OCI-LY7 (cell line): ENCODE measurements at places on chromosomes 2 and 18. TPM values are rescaled to one million over a fixed set of nuclear protein-coding genes. Genes with fewer than 3 reads are reported as not detected.

DNA sequence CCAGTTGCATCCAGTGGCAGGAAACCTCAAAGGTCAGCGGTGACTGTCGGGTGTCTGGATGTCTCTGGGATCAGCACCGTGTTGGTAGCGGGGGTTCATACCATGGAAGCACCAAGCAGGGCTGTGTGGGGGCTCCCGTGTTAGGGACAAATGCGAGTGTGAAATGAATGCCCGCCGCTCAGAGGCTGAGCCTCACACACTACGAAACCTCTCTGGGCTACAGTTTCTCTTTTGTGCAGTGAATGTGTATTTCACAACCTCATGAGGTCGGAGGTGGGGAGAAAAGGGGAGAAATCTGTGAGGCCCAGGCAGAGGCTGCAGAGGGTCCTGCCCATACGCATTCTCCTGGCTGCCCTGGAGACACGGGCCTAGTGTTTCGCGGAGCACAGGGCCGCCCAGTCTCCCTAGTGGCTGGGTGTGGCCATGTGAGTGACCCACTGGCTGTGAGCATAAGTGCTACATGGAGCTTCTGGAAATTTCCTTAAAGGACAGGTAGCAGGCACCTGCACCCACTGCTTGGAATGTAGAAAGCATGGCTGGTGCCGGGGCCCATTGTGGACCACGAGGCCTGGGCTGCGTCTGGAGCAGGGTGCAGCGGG lies 138.0 kb upstream of the GLI2 start:
- no peak for DNase-seq

- no peak for DNase-seq
Measured at GRCh38 chr2:95278051-95278471, 3.8 kb downstream of the PROM2 start.

DUSP2 gene
- 31.2 and 37.3 TPM in 2 replicates for total RNA-seq

- DNase-seq, result no peak
Measured at GRCh38 chr2:214232271-214232670, 178.6 kb upstream of the VWC2L start.

GRCh38 chr2:109246176-109246575 lies 117.2 kb downstream of the SH3RF3 start:
- DNase-seq, result no peak

DNA sequence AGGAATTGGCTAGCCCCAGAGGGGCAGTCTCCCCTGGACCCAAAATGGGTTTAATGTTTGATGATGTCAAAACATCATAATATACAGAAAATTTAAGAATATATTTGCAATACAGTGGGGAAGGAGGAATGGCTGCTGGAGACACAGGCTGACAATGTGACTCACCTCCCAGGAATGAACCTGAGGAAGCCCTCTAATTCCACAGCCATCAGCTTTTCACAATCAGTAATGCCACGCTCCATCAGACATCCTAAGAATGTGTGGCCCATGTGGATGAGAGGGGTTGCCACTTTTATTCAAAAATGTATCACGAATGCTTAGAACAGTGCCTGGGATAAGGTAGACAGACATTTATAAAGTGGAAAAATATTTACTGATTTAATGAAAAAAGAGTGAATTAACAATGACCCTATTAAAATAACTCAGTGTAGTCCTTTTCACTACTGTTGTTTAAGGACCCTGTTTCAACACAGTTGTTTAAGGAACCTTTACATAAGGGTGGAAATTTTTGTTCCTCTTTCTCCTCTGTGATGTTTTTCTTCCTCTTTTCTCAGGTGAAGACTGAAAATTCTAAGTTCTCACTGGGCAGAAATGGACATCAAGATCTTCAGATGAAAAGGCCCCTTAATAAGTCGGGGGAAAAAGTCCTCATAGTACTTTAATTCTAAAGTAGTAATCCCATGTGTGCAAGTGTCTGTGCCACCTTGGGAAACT lies 17.5 kb upstream of the TMEM163 start:
- DNase-seq, result peak; percentile 78

DNA sequence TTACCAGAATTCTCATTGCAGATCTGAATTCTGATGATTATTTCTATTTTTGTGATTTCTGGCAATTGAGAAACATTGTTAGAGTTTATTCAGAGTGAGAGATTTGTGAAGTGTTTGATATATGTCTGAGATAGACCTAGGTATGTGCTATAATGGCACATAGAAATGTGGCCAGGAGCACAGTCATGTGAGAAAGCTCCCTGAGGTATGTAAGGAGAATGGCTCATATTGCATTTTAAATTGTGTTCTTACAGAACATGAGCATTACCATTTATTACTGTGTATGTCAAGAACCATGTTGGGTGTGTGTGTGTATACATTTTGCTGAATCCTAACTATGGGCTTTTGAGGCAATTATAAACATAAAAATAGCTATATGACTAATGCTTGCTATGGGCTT lies 101.2 kb downstream of the RAPGEF4 start:
- DNase-seq, result no peak

DNA sequence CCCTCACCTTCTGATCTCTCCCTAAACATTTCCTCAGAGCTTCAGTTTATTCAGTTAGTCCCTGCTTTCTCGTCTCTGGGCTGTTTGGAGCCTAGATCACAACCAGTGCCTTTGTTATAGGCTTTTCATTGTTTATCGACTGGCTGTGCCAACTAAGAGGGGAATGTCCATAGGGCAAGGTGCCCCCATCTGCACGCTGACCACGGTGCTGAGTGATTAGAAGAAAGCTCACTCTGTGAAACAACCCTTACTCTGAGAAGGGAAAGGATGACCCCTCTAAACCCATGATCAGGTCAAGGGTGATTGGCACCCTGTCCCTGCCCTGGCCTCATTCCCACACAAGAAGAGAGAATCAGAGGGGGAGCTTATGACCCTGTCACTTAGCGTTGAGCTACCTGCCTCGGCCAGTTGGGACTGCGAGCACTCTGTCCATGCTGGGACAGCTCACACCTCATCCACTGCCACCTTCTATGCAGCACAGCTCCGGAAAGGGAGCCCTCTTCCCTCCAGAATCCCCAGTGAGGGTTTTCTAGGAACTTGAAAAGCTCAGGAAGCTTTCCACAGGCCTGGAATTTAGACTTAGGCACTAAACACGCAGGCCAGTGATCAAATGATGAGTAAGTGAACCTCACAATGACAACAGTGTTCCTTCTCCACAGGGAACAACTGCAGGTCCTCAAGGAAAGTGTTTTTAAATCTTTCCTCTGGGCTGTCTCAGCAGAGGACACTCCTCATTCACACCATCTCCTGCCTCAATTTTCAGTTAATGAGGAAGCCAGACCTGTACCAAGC lies 2.3 kb upstream of the ACTG2 start:
- no peak for DNase-seq

DNA sequence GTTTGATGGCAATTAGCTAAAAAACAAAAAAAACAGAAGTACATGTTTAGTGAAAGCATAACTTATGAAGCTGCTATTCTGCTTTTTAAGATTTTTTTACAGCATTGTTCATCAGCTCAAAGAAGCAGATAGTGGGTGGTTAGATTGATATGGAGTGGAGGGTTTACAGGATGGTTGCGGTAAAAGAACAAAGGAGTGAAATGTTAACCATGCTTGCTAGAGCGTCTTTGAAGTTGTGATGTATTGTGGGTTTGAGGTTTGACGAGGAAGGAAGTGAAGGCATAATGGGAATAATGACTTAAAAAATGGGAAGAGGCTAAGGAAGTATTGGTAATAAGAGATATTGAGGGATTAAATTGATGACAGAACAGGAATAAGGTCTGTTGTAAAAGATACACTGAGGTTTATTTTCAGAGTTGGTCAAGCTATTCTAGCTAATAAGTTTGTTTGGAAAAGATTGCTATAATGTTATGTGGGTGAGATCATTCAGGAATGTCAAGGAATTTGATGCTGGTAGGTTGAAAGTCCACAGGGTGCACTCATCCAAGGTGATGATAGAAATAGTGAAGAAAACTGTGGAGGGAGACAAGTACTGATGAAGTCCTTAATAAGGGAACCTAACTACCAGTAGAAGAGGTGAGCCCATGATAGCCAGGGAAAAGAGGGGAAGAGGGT lies 14.6 kb downstream of the SPOPL start:
- no peak for DNase-seq

DNA sequence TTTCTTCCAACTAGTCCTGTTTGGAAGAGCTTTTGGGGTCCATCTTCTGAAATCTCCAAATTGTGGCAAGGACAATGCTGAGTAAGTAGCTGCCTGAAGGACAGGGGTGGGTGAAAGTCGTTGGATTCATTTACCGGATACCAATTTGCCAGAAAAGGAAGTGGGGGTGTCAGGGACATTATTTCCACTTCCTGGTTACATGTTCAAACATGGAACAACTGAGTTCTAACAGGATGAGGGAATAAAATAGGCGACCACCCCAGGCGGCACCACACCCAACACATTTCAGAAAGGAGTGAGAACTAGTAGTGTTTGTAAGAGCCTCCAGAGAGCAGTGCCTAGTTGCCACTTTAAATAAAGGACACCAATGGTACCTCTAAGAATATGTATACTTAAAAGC lies 158.6 kb upstream of the SERTAD2 start:
- no peak for DNase-seq

DNA sequence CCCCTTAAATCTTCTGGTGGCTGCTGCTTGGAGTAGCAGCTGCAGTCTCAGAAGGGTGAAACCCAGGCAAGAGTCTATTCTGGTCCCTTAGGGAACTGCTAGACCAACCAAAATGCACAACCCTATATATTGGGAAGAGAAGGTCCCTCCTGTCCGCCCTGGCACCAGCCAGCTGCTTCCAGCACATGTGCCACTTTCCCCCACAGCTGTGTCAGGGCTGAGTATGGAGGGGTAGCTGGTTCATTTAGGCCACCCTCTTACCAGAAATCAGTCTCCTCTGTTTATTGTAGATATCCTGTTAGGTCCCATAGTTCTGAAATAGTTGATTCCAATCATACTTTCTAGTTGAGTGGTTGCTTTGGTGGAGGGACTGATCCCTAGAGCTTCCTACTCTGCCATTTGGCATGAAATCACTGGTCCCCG lies 68.9 kb downstream of the BIRC6 start:
- no peak for DNase-seq

- no peak for DNase-seq
Measured at GRCh38 chr2:29080886-29081743, 6.8 kb upstream of the PCARE start.

GRCh38 chr2:127187081-127187775 lies 32.9 kb downstream of the CYP27C1 start:
- DNase-seq, result no peak

CXCR1 gene
- not detected in 2 replicates for total RNA-seq

GRCh38 chr18:63254716-63255399 lies 64.7 kb downstream of the BCL2 start:
- no peak for DNase-seq

MC2R gene
- total RNA-seq, result not detected in 2 replicates

DNA sequence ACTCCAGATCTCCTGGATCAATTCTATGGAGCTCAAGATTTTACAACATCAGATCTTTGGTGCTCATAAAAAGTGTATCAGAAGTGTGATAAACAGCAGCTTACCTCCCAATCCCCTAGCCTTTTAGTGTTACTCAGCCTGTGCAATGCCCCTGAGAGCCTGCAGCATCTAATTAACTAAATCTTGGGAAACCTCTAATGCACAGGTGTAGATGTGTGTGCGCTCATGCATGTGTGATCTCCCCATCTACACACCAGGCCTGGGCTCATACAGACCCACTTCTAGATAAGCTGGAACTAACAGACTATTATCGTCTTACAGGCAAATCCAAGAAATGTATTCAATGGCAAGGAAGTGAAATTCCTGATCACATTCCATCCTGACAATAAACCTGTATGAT lies 7.5 kb downstream of the SUCLG1 start:
- peak; percentile 8 for DNase-seq

DNA sequence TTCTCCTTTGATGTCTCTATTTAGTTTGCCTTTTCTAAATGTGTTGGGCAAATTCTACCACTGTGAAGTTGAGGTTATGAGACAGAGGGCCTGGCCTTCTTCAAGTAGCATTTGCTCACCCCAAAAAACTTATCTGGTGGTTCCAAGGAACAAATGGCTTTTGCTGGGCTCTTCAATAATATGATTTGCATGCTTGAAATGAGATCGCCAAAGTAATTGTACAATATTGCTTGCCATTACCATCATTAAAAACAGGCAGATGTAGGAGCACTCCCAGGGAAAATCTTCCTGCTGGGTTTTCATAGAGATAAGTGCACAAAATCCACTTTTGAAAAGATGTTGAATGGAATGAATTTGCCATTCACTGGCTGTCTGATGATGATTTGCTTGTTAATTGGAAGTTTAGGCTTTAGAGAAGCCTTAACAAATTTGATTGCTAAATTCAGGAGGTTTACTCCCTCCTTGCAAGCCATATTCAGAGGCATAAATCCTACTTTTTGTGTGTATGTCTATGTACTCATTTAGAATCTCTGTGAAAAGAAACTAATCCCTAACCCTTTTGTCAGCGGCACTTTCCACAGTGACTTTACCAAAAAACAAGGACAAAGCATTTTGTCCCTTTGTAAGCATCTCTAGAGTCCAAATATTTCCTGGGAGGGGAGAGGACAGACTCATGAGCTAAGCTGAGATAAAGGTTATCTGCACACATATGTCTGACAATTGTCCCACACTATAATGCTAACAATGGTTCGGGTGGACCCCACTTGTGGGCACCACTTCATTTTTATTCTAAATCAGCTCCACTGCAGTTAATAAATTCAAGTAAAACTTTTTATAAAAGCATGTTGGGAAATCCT lies 240.8 kb upstream of the PIK3C3 start:
- DNase-seq, result no peak

- DNase-seq, result no peak
Measured at GRCh38 chr2:11163439-11164317, 8.4 kb downstream of the SLC66A3 start.

GRCh38 chr2:237391140-237391539 lies 22.8 kb downstream of the COL6A3 start:
- no peak for DNase-seq

GRCh38 chr2:148935791-148936190 lies 60.8 kb downstream of the KIF5C start:
- no peak for DNase-seq

INPP5D gene
- 92.6 and 109 TPM in 2 replicates for total RNA-seq

DNA sequence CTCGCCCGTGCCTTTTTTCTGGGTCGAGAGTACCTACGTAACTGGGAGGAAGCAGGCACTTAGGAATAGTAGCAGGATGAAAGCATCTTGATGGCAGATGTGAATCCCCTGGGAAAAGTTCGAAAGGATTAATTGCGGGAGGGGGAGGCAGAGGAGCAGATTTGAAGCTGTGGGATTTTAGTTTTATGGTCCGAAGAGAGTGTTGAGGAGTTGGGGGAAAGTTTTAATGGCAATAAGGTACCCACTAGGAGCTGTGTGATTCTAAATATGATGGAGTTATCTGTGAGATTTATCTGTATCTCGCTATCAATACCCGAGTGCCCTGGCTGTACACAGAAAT lies 1.1 kb downstream of the AGFG1 start:
- no peak for DNase-seq

GRCh38 chr2:21748501-21748900 lies 624.7 kb downstream of the TDRD15 start:
- DNase-seq, result no peak

DNA sequence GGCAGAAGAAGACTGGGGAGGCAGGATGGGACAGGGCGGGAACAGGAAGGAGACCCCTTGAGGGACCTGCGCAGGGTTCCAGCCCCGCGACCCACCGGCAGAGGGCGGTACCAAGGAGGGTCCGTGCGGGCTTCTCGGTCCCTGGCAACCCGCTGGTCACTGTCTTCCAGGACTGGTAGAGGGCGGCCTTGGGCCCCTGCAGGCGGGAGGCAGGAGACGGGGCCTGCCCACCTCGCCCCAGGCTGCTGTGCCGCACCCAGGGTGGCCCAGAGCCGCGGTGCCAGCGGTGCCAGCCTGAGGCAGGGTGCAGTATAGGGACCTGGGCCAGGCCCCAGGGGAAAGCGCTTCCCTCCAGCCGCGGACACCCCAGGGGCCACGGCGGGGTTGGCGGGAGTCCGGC lies 34.5 kb downstream of the NEURL3 start:
- DNase-seq, result no peak

SIX2 gene
- total RNA-seq, result not detected in 2 replicates

HMSD gene
- not detected in 2 replicates for total RNA-seq
